Adipocyte (in vitro differentiated cells): ENCODE measurements at places on chromosomes 3 and 15.

GRCh38 chr15:58477170-58477569, 45.4 kb downstream of the LIPC start:
- DNase-seq = no peak

- peak; percentile 48 for DNase-seq
These were observed 105.0 kb downstream of the LRRK1 start for GRCh38 chr15:101024073-101024695.

DNA sequence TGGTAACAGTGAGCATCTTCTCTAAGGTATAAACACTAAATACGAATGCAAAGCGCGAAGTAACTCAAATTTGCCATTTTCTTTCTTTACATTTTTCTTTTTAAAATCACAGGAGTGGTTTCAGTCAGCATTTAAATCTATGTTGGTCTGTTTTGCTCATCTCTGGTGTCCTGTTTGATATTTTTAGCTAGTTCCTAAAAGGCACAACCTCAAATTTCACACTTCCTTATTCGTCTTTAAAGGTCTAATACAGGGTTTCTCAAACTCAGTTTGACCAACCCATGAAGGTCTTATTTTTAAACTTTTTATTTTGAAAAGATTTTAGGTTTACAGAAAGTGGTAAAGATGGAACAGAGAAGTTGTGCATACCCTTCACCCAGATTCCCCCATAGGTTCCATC, 201.1 kb downstream of the MAGI1 start:
- DNase-seq = no peak

DNA sequence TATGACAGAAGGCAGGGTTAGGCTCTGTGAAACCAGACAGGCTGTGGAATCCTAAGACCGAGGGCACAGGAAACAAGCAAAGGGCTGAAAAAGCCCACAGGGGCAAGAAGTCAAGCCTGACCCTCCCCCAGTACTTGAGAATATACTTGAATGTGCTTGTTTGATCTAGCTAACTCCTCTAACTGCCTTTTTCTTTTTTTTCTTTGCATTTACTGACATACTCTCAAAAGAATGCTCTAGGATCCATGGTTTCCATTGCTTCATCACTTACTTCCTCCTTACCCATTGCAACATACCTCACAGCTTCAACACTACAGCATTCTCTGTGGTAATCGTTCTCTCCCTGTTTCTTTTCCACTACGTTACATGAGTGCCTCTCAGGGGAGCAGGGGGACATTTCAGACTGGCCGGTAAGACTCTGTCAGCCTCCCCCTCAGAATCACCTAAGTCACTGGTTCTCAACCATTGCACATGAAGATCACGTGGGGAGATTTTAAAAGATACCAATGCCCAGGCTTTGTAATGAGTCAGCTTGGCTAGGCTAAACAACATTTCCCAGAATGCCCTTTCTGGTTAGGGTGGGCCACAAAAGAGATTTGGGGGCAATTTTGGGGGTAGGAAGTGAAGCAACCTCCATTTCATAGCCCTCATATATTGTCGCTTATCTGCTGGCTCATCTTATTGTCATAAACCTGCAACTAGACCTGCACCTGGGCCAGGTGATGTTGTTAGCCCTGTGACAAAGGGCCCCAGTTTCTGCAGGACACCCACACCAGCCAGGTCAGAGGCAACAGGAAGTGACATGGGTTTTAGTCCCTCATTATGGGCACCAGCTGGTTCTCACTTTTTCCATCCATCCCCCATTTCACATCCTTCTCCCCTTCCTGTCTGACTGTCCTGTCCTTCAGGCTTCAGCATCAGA, 24.6 kb upstream of the RSL24D1 start:
- DNase-seq = peak; percentile 98

DNA sequence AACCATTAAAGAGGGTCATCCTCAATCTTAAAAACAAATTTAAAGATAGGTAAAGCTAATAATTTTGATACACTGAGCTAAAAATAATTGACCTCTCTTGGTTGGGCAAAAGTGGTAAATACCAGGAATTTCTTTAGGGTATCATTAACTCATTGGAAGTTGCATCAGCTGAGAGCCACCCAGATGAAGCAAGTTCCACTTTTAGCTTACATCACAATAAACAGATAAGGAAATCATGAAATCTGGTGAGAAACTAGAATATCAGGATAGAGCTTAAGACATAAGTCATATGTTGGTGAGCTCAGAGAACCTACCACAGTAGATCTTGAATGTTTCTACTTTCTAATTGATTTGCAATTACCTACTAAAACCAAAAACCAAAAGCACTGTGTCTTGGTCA, 97.4 kb upstream of the SLC2A2 start:
- DNase-seq = no peak

- peak; percentile 64 for DNase-seq
These were observed 6.3 kb downstream of the ADGRG7 start for GRCh38 chr3:100615684-100616083.

DNA sequence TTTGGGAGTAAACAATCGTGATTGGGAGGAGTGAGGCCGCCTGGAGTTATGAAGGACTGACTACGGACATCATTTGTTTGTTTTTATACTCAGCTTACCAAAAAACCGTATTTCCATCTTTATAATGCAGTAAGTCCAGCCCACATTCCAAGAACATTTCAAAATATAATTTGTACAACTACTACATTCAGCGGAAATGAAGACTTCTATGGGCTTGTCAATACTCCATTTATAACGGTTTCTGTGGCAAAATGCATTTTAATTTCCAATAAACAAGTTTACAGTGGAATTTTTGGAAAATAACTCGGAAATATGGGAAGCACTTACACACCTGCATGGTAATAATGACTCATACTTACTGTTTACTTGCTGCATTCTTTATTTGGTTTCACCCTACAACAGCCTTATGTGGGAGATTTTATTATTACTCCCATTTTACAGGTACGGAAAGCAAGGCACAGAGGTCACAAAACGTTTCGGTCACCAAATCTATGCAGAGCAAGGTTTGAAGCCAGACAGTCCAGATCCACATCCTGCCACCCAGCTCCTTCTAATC, 62.3 kb downstream of the LDHAL6B start:
- no peak for DNase-seq

DNA sequence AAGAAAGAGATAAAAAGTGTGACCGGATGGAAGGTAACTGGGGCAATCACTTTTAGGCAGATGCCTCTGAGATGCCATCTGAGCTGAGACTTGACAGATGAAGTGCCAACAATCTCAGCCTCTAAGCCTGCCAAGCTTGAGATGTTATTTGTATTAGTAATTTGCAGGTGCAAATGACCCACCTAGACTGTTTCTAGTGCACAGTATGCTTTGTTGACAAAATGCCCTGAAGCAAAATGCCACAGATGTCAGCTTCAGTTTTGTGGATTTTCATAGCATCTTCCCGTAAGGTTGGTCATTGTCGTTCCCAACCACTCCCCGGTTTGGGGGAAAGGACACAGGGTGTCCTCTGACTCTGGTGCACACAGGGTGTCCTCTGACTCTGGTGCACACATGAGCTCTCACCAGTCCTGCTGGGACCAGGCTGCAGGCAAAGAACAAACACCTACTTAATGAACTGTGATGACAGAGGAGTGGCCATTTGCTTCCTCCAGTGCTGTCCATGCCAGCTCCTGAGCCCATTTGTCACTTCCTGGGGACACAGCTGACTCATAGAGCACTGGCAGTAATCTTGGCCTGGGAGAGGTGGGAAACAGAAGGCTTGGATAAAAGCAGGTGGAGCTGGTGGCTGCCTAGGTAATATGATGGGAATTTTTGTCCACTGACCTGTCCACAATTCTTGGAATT, 16.7 kb upstream of the PPP1R2 start:
- DNase-seq = no peak

DNA sequence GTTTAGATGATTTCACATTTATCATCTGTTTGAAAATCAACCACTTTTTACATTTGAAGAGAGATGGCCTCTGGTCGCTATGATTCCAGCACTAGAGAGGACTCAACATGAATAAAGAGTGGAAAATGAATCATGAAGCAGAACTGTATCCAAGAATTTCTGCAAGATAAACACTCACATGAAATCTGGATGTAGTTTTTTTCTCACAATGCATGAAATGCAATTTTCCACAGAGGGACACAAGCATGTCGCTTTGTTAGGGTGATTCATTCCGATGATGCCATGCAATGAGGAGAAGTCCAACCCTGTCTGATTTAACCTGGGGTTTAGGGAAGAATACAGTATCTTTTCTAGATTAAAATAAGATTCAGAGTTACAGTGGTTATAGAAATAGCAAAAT, 50.4 kb upstream of the ADCY5 start:
- peak; percentile 74 for DNase-seq

DNA sequence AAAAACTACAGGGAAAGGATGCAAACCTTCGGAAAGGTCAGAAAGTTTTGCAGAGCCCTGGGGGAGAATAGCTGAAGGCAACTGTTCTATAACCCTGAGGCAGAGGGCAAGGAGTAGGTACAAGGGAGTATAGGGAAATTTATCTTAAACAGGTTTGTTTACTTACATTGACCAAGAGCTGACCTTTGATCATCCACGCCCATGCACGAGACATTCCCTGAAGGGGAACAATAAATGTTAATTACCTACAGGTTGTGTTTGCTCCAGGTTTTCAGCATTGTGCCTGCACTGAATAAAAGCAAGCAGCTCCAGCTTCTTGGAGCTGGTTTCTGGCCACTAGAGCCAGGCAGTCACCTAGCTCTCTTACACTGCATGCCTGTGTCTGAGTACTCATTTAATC, 524.5 kb upstream of the TGFBR2 start:
- no peak for DNase-seq
